ENCODE measurements at places on chromosomes 16 and 17. TPM values are rescaled to one million over a fixed set of nuclear protein-coding genes. Genes with fewer than 3 reads are reported as not detected.

ZNF469 gene
- 1.9 TPM for total RNA-seq

RCVRN gene
- 0.23 TPM for total RNA-seq

GRAP gene
- total RNA-seq = 4.0 TPM

CCDC102A gene
- 15.3 TPM for total RNA-seq

TERB1 gene
- total RNA-seq = not detected

CA4 gene
- 1.6 TPM for total RNA-seq

TSC2 gene
- total RNA-seq = 92.4 TPM

CCDC200 gene
- not detected for total RNA-seq

PRDM7 gene
- total RNA-seq = not detected

SCN4A gene
- 3.2 TPM for total RNA-seq

TCAP gene
- total RNA-seq = 3.1 TPM

LRRC75A gene
- 2.4 TPM for total RNA-seq
